A549 treated with Hydrocortisone at 1 μM for 4 hours (cell line): ENCODE measurements at places on chromosomes 6 and 20. TPM values are rescaled to one million over a fixed set of nuclear protein-coding genes. Genes with fewer than 3 reads are reported as not detected.

Gene TINAG
- total RNA-seq: not detected in 5 replicates

Gene SIRPB1
- total RNA-seq: 0.32 to 0.71 TPM (median 0.55 TPM) in 5 replicates

Gene STMN3
- 8.6 to 11.3 TPM (median 9.5 TPM) in 5 replicates for total RNA-seq

Gene HLA-G
- not detected in 5 replicates for total RNA-seq

Gene RFX6
- total RNA-seq: not detected in 5 replicates

Gene KIAA0408
- total RNA-seq: 5.3 to 7.5 TPM (median 5.6 TPM) in 5 replicates

Gene CAGE1
- not detected in 5 replicates for total RNA-seq

Gene BMP7
- total RNA-seq: 0.38 to 1.1 TPM (median 0.53 TPM) in 5 replicates

Gene IYD
- total RNA-seq: 0.01 to 0.02 TPM (median 0.01 TPM) in 3 of 5 replicates, not detected in the others

Gene RPS6KA2
- 0.07 to 0.38 TPM (median 0.21 TPM) in 5 replicates for total RNA-seq

Gene DNMT3B
- 3.1 to 4.3 TPM (median 4.2 TPM) in 5 replicates for total RNA-seq

Gene HTR1B
- total RNA-seq: 0.13 to 0.25 TPM (median 0.18 TPM) in 5 replicates

Gene RPP21
- 50.6 to 75.7 TPM (median 66.9 TPM) in 5 replicates for total RNA-seq

Gene MCHR2
- not detected in 5 replicates for total RNA-seq

Gene TP53TG5
- not detected in 5 replicates for total RNA-seq

Gene APOBEC2
- not detected in 5 replicates for total RNA-seq

Gene STXBP5
- total RNA-seq: 13.1 to 19.8 TPM (median 16.2 TPM) in 5 replicates

Gene FAM110A
- 7.1 to 11.6 TPM (median 9.8 TPM) in 5 replicates for total RNA-seq

Gene TAAR9
- total RNA-seq: not detected in 5 replicates

Gene MUC21
- 0.02 TPM in 1 of 5 replicates, not detected in the others for total RNA-seq

Gene NRSN2
- total RNA-seq: 58.3 to 63.1 TPM (median 60.3 TPM) in 5 replicates

Gene SSTR4
- total RNA-seq: 0.32 to 0.60 TPM (median 0.49 TPM) in 5 replicates

Gene COL19A1
- total RNA-seq: not detected in 5 replicates

Gene PACRG
- total RNA-seq: 0.09 TPM in 1 of 5 replicates, not detected in the others

Gene OR2J3
- not detected in 5 replicates for total RNA-seq

Gene GMEB2
- 9.7 to 10.6 TPM (median 10.2 TPM) in 5 replicates for total RNA-seq

Gene SLC22A7
- not detected in 5 replicates for total RNA-seq

Gene TRIM40
- not detected in 5 replicates for total RNA-seq

Gene CLVS2
- total RNA-seq: 0.08 to 0.26 TPM (median 0.17 TPM) in 5 replicates

Gene ANKRD66
- total RNA-seq: not detected in 5 replicates

Gene EEF1E1
- 52.0 to 74.9 TPM (median 57.5 TPM) in 5 replicates for total RNA-seq

Gene SEMG1
- not detected in 5 replicates for total RNA-seq

Gene ADAM33
- 0.05 to 0.17 TPM (median 0.09 TPM) in 4 of 5 replicates, not detected in the other for total RNA-seq

Gene NOTCH4
- 0.57 to 0.80 TPM (median 0.75 TPM) in 5 replicates for total RNA-seq

Gene TRIM10
- not detected in 5 replicates for total RNA-seq

Gene EBF4
- total RNA-seq: 2.2 to 5.1 TPM (median 2.7 TPM) in 5 replicates

Gene RBBP9
- total RNA-seq: 11.0 to 15.3 TPM (median 13.2 TPM) in 5 replicates

Gene CCM2L
- 0.28 to 0.68 TPM (median 0.36 TPM) in 5 replicates for total RNA-seq

Gene HLA-DOB
- total RNA-seq: 0.10 to 0.21 TPM (median 0.15 TPM) in 5 replicates

Gene LY6G5C
- 0.75 to 2.1 TPM (median 1.5 TPM) in 5 replicates for total RNA-seq

Gene NKAPL
- total RNA-seq: 0.06 TPM in 1 of 5 replicates, not detected in the others

Gene RPRD1B
- total RNA-seq: 29.9 to 30.8 TPM (median 30.2 TPM) in 5 replicates

Gene HRH3
- not detected in 5 replicates for total RNA-seq

Gene HFE
- total RNA-seq: 8.0 to 14.6 TPM (median 12.4 TPM) in 5 replicates

Gene FAXC
- 6.0 to 7.3 TPM (median 7.1 TPM) in 5 replicates for total RNA-seq

Gene TOP1
- total RNA-seq: 163 to 264 TPM (median 189 TPM) in 5 replicates

Gene KHDC1L
- 0.24 to 0.75 TPM (median 0.35 TPM) in 3 of 5 replicates, not detected in the others for total RNA-seq

Gene BEND6
- total RNA-seq: 0.65 to 0.92 TPM (median 0.88 TPM) in 5 replicates

Gene EYS
- total RNA-seq: 0.02 to 0.25 TPM (median 0.08 TPM) in 3 of 5 replicates, not detected in the others

Gene PTPRK
- 13.9 to 15.3 TPM (median 14.9 TPM) in 5 replicates for total RNA-seq

Gene ALDH5A1
- 6.4 to 8.4 TPM (median 7.6 TPM) in 5 replicates for total RNA-seq

Gene PCK1
- total RNA-seq: 0.03 to 0.17 TPM (median 0.06 TPM) in 5 replicates

Gene CDH4
- total RNA-seq: 5.8 to 9.4 TPM (median 7.9 TPM) in 5 replicates
